GF-D8 (cell line): ENCODE measurements at places on chromosomes 13 and 19.

DNA sequence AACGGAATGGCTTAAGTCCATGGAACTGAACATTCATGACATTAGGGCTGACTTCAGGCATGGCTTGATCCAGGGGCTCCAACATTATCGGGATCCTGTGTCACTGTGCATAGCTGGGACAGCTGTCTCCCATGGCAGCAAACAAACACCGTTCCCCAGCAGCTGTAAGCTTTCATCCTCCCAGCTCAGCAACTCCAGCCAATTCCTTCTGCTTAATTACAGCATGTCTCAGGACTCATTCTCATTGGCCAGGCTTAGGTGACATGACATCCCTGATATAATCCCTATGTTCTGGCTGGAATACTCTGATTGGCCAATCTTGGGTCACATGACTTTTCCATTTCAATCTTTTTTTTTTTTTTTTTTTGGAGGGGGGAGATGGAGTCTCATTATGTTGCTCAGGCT is 10.9 kb upstream of the TLE5 start:
- DNase-seq, result no peak

DNA sequence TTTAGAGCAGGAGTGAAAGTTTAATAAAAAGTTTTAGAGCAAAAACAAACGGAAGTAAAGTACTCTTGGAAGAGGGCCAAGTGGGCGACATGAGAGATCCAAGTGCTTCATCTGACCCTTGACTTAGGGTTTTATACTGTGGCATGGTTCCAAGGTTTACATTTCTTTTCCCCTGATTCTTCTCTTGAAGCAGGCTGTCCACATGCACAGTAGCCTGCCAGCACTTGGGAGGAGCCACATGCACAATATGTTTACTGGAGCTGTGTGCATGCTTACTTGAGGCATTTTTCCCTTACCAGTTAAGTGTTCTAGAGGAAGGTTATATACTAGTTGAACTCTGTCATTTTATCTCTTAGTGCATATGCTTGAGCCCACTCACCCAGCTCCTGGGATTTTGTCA is 295.6 kb downstream of the TBC1D4 start:
- no peak for DNase-seq

- no peak for DNase-seq
Measured at GRCh38 chr13:110885966-110886869, 28.7 kb downstream of the ANKRD10 start.

DNA sequence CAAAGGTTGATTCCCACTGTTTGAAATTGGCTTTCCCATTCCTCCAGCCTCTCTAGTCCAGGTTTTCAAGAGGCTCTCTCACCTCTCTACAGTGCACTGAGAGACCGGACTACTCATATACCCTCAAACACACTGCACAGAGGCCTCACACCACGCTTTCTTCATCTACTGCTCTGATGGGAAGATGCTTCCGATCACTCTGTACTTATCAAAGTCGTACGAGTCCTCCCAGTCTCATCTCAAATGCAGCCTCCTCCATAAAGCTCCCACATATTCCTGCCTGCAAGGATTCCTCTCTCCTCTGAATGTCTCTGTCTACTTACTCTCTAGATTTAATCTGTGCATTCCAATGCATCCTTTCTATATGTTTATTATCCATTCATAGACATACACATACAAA is 164.4 kb downstream of the EFNB2 start:
- no peak for DNase-seq

DNA sequence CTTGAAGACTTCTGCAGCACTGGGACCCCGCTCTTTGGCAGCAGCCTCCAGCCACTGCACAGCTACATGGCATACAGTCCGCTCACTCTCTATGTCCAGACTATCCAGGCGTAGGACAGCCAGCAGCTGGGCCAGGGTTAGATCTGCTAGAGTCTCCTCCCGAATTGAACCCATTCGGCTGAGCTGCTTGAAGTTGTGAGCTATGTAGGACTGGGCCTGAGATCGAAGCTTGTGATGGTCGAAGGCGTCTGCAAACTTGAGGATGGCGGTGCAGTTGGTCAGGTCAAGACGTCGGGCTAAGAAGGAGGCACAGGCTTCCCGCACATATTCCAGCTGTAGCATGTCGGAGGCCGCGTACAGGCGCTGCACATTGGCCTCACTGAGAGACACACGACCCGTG is 900 bp downstream of the KBTBD7 start:
- no peak for DNase-seq

- DNase-seq, result no peak
Measured at GRCh38 chr13:77437267-77437666, 98.2 kb upstream of the SCEL start.

DNA sequence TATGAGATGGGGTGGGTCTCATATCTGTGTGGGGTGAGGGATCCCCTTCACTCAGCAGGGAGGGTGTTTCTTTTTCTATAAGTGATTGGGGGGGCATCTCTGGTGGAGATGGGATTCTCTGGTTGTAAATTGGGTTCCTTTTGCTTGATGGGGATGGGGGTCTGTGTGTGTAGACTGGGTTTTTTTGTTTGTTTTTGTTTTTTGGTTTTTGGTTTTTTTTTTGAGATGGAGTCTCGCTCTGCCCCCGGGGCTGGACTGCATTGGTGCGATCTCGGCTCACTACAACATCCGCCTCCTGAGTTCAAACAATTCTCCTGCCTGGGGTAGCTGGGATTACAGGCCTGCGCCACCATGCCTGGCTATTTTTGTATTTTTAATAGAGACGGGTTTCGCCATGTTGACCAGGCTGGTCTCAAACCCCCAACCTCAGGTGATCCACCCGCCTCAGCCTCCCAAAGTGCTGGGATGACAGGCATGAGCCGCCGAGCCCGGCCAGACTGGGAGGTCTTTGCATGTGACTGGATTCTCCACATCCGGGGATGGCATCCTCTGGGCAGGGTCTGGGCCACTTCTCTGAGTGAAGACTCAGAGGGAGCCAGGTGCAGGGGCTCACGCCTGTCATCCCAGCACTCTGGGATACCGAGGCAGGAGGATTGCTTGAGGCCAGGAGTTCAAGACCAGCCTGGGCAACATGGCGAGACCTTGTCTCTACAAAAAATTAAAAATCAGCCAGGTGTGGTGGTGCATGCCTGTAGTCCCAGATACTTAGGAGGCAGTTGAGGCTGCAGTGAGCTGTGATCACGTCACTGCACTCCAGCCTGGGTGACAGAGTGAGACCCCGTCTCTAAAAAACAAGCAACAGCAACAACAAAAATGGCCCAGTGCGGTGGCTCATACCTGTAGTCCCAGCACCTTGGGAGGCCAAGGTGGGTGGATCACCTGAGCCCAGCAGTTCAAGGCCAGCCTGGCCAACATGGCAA is 799 bp downstream of the MYBPC2 start:
- no peak for DNase-seq

GRCh38 chr19:46256855-46257254 is 27.3 kb downstream of the IGFL1 start:
- peak; percentile 1 for DNase-seq

DNA sequence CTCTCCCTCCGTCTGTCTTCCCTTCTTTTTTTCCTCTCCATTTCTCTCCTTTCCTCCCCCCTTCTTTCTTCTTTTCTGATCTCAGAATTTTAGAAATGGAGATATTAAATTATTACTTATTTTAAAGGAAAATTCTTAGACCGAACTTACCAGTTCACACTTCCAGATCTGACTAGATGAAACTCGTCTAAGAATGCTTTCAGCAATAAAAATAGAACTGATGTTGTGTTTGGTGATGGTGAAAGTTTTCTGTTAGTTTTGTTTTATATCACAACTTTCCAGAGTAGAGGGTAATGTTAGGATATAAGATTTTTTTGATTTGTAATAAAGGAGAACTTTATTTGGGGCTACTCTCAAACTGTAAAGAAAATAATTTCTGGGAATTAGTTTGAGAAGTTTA is 29.9 kb downstream of the UCHL3 start:
- no peak for DNase-seq

- no peak for DNase-seq
Measured at GRCh38 chr13:44422755-44423643, 49.4 kb downstream of the SERP2 start.

GRCh38 chr13:85194482-85194881 is 604.7 kb downstream of the SLITRK6 start:
- no peak for DNase-seq

DNA sequence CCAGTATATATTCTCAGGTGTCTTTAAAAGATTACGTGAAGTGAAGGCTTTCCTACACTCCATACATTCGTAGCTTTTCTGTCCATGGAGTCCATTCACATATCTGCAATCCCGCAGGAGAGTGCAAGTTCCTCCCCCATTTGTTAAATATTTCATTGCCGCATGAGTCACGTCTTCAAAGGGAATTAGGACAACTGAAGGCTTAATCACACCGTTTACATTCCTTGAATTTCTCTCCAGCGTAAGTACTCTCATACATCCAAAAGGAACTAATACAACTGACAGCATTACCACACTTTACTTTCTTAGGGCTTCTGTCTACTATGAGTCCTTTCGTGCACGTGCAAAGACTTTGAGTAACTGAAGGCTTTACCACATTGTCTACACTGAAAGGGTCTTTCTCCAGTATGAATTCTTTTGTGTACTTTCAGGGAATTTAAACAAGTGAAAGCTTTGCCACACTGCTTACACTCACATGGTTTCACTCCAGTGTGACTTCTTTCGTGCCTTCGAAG is 29.0 kb upstream of the ZNF564 start:
- DNase-seq, result no peak

DNA sequence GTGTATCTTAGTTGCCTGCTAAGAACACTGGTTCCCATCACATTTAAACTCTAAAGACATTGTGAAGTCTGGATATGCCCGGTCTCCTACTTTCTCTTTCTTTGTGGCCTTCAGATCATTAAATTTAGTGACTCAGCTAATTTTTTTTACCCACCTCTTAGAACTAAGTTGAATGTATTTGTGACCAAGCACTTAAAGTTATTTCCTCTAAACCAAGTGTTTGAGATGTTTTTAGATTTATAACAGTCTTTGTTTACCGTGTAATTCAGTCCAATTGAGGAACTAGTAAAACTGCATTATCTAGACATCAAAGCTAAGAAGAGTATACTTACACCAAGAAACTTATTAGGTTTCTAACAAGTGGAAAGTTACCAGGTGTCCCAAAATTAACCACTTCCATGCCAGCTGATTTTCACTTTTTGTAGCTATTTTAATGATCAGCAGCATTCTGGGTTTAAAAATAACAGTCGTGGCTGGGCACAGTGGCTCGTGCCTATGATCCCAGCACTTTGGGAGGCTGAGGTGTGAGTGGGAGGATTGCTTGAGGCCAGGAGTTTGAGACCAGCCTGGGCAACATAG is 53.1 kb downstream of the ARHGAP35 start:
- DNase-seq, result peak; percentile 43

DNA sequence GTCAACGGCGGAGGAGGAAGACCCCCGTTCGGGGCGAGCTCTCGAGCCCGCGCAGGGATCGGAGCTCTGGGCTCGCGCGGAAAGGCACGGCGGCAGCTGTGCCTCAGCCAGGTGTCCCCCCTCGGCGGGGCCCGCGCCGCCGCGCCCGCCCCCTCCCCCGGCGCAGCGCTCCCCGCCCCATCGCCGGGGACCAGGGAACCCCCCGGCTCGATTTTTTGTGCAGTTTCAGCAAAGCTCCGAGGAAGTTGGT is 110.0 kb downstream of the KCNRG start:
- DNase-seq, result no peak

- DNase-seq, result no peak
Measured at GRCh38 chr19:53511933-53512374, 26.0 kb upstream of the ZNF331 start.

DNA sequence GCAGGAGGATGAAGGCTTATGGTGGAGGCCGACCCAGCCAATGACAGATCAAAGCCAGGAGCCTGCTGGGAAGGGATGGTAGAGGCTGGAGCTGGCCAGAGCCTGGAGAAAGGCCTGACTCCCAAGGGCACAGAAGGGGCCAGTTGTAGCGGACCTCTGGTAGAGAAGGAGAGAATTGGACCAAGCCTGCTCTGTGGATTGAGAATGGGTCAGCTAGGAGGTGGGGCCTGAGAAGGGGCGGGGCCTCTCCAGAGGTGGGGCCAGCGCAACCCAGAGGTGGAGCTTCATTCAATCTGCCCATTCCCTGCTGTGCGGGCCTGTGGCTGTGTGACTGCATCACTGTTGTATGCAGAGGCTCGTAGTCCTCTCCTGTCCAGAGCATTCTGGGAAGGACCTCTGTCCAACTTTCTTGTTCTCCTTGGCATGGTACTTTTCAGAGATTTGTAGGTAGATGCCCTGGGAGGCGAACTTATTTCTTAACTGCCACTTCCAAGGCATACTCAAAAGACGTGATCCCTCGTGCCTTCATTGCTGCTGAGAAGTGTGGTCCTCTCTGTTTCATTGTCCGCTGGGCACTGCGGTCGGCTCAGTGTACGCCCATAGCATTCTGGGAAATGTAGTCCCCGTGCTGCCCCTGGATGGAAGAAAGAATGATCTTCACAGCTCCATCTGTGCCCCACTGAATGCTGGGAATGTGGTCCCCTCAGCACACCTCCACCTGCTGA is 6.7 kb downstream of the GRIN2D start:
- DNase-seq, result no peak

DNA sequence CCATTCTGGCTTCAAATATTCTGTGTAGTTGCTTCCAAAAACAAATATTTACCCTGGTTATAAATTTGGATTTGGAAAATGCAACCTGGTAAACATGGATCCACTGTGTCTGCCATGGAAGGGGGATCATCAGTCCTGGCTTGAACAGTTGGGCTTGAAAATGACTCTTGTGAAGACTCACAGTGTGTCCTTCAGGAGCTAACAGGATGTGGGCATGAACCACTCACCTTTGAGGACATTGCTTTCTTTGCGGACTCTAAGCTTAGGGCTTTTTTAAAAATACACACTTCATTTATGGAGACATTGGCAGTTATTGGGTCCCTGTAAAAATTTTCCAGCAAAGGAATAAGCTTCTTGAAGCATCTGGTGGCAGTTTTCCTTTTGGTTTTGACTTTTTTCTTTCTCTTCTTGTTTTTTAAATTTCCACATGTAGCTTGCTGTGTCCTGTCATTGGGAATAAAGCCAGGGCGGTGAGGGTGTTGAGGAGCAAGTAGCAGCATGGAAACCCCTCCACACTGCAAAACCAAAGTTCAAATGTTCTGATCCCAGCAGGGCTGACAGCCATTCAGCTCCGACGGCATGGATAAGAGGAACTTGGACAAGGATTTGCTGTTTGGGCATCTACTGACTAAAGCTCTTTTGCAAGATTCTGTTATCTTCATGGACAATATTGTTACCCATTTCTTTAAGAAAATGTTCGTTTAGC is 39.5 kb upstream of the SERP2 start:
- no peak for DNase-seq

DNA sequence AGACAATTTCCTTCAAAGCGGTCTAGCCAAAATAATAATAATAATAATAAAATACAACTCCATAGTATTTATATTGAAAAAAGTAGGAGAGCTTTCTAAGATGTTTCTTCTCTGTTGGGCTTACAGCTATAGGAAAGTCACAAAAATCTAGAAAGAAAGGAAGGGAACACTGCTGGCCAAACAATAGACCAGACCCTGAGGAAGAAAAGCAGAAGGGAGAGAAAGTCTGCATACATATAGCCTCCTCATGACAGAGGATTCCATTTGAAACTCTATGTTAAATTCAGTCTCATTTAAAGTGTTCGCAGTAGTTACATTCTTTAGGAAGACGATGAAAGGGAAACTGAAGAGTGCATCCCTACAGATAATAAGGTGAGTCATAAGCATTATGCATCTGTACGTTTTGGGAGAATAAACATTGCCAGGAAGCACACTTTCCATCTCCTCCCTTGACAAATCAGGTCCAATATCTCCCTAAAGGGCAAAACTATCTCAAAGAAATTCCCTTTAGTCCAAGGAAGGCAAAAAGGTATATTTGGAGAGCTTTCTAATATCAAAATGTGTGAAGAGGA is 86.5 kb downstream of the PCDH9 start:
- DNase-seq, result no peak
